ENCODE measurements at places on chromosomes 1 and 21. TPM values are rescaled to one million over a fixed set of nuclear protein-coding genes. Genes with fewer than 3 reads are reported as not detected.

Gene SPRR2F
- not detected for total RNA-seq

DNA sequence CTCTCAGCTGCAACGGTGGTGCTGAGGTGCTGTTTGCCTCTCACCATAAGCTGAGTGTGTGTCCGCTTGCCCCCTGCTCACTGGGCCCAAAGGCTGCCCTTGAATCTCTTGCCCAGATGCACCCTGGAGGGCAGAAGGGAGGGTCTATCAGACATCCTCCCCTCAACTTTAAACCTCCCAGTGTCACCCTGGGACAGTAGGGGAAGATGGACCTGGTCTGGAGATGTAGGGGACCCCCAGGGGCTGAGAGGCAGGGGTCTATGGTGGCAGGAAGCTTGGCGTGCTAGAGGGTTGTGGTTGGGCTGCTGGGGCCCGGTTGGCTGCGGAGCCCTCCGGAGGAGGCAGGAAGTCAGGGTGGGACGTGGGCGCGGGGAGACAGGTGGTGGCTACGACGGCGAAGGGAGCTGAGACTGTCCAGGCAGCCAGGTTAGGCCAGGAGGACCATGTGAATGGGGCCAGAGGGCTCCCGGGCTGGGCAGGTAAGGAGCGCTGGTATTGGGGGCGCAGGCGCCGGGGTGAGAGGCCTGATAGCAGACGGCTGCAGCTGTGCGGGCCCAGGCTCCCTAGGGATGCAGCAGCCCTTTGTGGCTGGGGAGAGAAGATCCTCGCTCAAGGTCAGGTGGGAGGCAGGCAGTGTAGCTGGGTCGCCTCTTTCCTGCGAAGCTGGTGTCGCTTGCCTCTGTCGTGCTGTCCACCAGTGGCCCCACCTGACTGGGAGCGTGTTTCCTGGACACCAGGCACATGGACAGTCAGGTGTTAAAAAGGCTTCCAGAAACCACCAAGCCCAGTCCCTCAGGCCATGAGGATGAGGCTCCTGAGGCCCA, at the start of gene LCK:
LCK (plus strand) TSS at position 373 of the 824 bp plus-strand sequence. CDS start 23,065 bp downstream, outside the sequence.
- peak; percentile 83 for DNase-seq

- no peak for DNase-seq
Measured at GRCh38 chr1:69569175-69569541, 1.4 kb downstream of the LRRC7 start.

GRCh38 chr1:181089017-181089675, 646 bp downstream of the IER5 start:
- no peak for DNase-seq

GRCh38 chr1:169363046-169363730, 4.4 kb downstream of the NME7 start:
- no peak for DNase-seq

- DNase-seq: peak; percentile 54
Measured at GRCh38 chr1:28273216-28273860, 14.0 kb downstream of the SESN2 start.

- no peak for DNase-seq
Measured at GRCh38 chr1:53463961-53464899, 5.0 kb downstream of the DMRTB1 start.

GRCh38 chr1:100404821-100405220, 52.5 kb downstream of the CDC14A start:
- no peak for DNase-seq

DNA sequence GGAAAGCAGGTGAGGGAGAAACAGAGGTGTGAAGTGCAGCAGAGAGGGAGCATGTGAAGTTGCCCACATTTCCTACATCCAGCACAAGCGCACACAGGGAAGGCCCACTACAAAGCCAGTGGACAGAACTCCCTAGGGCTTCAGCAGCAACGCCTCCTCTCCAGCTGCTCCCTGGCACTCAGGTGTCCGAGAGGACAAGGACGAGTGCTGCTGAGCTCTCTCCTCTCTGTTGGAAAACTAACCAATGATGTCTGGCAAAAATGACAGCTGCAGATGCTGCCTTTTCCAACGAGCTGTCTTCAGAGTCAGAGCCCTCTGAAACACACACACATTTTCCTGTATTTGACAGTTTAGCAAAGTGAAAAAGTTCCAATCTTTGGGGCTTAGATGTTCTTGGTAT, 86.8 kb downstream of the HSF2BP start:
- DNase-seq: no peak

- DNase-seq: no peak
Measured at GRCh38 chr1:4152266-4152665, 252.2 kb upstream of the C1orf174 start.

GRCh38 chr1:155934936-155935590, 850 bp upstream of the KHDC4 start:
- DNase-seq: no peak

DNA sequence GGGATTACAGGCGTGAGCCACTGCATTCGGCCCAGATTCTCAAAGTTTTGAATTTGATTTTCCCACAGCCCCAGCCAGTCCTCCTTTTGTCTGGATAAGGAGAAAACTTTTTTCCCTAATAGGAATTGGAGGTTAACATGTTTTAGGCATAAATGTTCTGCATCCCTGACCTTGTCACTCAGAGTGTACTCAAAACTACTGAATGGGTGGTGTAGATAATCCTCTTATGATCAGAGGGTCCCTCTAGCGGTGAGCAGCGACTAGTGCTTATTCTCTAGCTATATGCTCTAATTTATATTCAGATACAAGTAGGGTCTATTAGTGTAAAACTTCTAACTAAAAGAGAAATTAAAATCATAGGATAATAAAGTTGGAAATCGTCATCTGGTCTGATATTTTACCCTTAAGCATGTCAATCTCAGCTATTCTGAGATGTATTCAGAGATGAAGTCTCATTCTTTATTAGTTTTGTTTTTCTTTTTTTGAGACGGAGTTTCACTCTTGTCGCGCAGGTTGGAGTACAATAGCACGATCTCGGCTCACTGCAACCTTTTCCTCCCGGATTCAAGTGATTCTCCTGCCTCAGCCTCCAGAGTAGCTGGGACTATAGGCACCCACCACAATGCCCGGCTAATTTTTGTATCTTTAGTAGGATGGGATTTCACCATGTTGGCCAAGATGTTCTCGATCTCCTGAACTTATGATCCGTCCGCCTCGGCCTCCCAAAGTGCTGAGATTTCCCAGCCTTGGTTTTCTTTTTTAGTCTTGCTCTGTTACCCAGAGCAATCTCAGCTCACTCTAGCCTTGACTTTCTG, 2.7 kb upstream of the PSMD4 start:
- peak; percentile 73 for DNase-seq

DNA sequence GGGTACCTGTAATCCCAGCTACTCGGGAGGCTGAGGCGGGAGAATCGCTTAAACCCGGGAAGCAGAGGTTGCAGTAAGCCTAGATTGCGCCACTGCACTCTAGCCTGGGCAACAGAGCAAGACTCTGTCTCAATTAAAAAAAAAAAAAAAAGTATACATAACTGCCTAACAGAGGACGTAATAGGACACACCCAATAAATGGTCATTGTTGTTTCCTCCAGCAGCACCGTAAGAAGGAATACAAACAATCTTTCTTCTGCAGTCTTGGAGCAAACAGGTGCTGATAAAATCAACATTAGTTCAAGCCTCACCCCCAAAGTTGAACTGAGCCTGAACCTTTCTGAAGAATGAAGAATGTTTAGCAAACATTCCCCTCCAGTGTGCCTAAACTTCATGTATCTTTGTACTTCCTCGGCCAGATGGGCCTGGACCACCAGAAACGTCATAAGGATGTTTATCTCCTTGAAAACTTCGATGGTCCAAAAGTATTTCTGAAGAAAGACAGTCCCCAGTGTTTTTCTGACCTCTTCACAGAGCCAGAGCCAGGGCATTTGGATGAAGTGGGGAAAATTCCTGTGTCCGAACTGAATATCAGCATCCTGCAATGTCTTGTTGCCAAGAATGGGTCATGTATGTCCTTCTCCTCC, 136.8 kb upstream of the F3 start:
- DNase-seq: no peak

Gene C1orf115
- total RNA-seq: not detected

GRCh38 chr1:226529891-226530290, 18.7 kb upstream of the STUM start:
- no peak for DNase-seq

GRCh38 chr1:62237361-62237760, 42.7 kb downstream of the L1TD1 start:
- no peak for DNase-seq

Gene CR1
- total RNA-seq: not detected

Data from natural killer cell treated with Interleukin-12 subunit alpha and Interleukin-12 subunit beta and Interleukin-15 and Interleukin-18, amount 100 ng/mL, for 72 hours (primary cell).